ENCODE measurements at places on chromosomes 5 and 9.

- no peak for DNase-seq
Observed at GRCh38 chr9:136903041-136903554, 16.8 kb downstream of the TRAF2 start.

GRCh38 chr5:166349046-166349445, 1942.4 kb upstream of the WWC1 start:
- peak; percentile 56 for DNase-seq

- peak; percentile 28 for DNase-seq
Observed at GRCh38 chr5:172144291-172144815, 43.7 kb downstream of the STK10 start.

GRCh38 chr9:14170973-14171596, 142.9 kb downstream of the NFIB start:
- peak; percentile 33 for DNase-seq

GRCh38 chr5:35195472-35195852, 34.8 kb downstream of the PRLR start:
- DNase-seq: no peak

DNA sequence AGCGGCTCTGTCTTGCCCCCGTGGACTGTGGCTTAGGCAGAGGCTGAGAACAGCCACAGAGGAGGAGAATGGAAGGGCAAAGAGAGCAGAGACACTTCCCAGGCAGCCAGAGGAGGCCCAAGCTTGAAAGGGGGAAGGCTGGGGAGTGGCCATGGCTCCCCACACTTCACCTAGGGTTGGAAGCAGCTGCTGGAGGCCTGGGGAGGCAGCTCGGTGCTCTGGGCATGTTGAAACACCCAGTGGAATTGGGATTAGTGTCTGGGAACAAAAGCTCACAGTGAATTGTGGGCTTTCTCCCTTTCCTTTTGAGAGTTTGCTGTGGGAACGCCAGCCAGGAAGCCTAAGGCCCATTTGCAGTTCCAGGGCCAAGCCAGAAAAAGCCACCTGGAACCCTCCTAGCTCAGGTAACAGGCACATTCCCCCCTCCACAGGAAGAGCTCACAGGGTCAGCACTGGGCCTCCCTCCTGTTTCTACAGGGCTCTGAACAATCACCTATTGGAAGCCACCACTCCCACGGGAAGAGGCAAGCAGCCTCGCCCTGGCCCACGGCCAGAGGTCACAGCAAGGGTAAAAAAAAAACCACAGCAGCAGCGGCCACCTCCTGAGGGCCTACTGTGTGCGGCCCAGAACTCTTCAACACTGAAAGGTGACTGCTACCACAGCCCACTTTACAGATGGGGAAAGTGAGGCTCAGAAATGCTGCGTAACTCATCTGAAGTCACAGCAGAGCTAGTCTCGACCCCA, 20.2 kb downstream of the EEIG1 start:
- no peak for DNase-seq

- no peak for DNase-seq
Observed at GRCh38 chr9:126417043-126417442, 90.4 kb downstream of the MVB12B start.

DNA sequence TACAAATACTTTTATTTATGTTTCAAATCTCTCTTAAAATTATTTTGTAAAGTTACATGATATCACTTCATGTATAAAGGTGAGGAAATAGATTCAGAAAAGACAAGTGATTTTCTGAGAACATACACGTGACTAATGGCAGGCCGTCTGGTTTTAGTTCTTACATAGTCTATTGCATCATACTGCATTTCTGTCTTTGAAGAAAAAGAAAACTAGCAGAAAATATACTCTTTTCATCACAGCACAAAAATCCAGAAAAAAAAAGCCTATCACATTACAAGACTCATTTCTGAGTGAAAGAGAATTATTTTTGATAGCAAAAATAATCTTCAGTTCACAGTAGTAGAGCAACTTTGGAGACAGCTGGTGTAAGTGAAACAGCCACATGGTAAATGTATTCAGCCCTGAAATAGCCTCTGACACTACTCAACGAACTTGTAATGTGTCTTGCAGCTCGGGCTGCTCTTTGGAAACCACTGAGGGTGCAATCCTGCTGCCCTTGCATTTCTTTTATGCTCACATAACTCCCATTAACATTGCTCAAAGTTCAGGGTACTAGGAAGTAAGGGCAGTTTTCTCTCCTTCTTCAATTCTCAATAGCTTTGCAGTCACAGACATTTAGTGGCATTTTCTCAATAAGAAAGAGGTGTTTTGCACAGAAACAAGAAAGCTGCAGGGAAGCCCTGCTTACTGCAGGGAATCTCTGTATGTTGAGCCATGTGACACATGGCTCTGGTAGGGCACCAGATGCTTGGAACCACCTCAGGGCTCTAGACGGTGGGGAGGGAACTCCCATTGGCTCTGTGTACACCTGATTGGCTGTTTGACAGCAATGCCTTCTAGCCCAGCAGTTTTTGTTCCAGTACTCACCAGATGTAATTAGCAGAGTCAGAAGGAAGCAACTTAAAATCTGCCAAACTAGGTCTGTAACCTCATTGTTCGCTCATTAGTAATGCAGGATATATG, 845.3 kb upstream of the PTPRD start:
- DNase-seq: peak; percentile 14

DNA sequence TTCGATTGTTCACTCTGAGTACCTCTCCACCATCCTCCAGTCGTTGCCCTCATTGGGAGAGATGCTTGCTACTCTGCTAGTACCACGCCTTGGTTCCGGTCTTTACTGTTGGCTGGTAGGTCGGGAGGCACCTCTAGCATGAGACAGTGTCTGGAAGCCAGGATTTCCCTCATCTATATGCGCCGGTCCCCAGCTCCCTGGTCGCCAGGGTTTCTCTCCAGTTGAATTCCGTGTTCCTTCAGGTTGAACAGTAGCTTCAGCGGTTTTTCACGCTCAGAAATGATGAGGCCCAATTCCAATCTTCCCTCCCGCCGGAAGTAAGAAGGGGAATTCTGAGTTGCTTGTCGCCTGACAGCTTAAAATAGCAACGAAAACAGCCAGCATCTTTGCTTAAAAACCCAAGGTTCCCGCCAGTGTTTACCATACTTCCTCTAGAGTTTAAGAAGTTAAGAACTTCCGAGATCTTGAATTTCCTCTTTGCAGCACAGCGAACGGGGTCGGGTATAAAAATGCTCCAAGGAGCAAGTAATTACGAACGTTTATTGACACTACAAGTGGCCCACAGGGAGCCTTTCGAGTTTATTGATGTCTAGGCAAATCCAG, 1.3 kb upstream of the ST8SIA4 start:
- no peak for DNase-seq

DNA sequence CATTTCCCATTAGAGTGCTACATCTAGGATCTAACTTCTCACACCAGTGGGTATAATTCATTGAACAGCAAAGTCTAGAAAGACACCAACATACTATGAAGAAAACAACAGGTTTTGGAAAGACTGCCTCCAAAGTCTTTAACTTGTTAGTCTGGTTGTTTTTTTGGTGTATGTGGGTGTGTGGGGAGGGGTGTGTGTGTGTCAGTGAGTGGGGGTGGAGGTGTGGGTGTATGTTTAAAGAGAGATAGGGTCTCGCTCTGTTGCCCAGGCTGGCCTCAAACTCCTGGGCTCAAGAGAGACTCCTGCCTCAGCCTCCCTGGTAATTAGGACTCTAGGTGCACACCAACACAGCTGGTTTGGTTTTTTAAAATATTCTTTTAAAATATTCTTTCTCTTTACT, 59.7 kb downstream of the AP3B1 start:
- DNase-seq: no peak

GRCh38 chr9:90219548-90220118, 423.0 kb downstream of the DIRAS2 start:
- DNase-seq: peak; percentile 1

GRCh38 chr5:109192555-109193281, 217.1 kb downstream of the PJA2 start:
- no peak for DNase-seq

GRCh38 chr5:95822542-95823181, at the start of gene GLRX:
Gene GLRX (minus strand): TSS chr5:95822726. CDS start chr5:95822662, 64 bp downstream.
- peak; percentile 89 for DNase-seq

GRCh38 chr9:134585021-134585561, 56.5 kb upstream of the COL5A1 start:
- DNase-seq: no peak

DNA sequence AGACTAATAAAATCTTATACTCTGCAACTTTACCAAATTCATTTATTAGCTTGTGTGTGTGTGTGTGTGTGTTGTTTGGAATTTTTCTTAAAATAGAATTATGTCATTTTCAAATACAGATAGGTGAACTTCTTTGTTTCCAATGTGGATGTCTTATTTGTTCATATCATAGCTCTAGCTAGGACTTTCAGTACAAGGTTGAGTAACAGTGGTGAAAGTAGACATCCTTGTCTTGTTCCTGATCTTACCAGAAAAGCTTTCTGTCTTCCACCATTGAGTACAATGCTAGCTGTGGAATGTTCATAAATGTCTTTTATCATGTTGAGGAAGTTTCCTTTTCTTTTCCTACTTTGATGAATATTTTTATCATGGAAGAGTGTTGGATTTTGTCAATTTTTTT, 74.8 kb downstream of the CCDC192 start:
- DNase-seq: no peak

DNA sequence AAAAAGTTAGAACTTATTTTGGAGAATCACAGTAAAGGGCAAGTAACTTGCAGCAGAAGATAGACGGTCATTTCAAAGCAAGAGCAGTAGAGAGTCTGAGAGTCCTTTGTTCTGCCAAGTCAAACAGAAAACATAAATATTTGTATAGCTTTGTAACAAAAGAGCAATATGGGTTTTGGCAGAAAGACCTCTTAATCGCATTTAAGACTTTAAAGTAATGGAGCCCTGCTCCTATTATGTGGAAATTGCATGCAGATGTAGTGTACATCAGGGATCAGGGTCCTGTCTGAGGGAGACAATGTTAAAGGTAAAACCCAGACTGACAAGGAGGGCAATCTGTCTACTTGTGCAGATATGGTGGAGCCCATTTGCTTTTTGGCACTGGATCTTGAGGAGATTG, 87.2 kb downstream of the PGM5 start:
- DNase-seq: no peak

- no peak for DNase-seq
Observed at GRCh38 chr5:124139477-124139876, 607.0 kb downstream of the ZNF608 start.

- DNase-seq: no peak
Observed at GRCh38 chr5:34844106-34844505, 5.1 kb downstream of the TTC23L start.

DNA sequence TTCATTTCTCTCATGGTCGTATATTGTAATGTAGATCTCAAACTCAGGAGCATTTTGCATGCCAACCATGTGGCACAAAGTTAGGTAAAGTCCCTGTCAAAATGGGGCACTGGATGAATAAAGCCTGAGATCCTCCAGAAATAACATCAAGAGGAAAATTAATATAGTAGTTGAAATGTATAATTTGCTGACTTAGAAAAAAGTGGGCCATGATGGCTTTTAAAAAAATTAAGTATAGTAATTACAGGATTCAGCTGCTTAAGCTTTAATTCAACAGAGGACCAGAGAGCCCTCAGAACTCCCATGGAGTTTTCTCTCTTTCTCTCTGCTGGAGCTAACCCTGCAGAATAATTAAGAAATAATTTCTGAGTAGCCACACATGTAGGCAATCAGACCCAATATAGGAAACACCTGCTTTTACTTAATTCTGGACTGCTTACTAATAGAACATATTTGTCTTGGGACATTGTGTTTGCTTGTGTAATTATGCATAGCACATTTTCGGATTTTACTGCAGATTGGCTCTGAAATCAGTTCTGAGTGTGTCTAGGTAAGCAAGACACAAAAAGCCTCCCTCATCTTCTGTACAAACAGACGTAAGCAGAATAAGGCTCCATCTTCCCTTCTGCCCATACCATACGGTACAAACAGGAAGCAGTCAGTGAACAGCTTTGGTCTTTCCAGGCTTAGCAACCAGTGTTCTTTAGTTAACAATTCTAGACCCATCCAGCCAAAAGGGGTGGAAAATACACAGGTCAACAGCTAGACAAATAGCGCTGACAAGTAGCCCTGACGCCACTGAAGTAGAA, 26.5 kb upstream of the PCSK1 start:
- no peak for DNase-seq

DNA sequence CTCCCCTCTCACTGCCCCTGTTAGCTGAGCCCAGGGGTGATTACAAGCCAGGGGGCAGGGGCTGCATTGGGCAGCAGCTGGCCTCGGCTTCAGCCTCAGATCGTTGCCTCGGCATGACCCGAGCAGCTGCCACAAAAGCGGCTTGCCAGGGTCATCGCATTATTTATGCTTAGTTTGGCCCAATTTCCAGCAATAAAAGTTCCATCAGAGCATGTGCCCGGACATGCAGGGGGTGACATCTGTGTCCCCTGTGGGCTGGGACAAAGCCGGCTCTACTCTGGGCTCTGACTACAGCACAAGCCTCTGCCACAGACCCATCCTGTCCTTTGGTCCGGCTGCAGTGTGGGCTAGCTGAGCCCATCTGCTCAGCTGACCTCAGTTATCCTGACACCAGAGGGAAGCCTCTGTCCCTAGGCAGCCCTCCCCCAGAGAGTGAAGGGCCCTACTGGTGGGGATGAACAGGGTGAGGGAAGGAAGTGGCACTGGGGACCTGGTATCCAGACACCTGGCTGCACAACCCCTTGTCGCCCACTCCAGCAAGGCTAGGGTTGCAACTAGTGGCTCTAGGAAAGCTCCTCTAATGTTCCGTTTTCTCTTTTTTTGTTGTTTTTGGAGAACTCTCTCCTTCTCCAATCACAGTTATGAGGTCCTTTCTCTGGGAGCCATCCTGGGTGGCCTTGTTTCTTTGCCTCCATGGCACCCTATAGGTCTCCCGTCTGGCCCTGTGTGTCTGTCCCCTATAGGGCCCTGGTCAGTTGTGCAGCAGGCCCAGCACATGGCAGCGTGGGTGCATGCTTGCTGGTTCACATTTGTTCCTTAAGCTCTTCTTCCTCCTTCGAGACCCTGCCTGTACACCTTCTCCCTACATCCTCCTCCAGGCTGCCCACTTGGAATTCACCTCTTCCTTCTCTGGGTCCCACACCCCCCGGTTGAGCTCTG, 13.3 kb upstream of the GADD45G start:
- no peak for DNase-seq

DNA sequence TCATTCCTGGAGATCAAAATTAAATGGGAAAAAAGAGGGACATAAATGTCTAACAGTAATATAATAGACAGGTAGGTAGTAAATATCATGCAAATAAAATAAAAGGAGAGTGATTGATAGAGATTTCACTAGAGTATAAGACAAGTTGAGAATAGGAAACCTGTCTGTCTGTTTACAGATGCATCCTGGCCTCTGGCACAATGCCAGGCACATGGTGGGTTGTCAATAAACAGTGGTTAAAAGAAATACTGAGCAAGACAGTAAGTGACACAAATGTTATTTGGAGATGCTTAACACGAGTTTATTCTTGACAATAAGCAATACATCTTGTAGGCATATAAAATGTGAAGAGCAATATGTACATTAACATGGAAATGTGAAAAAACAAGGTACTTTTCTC, 33.3 kb downstream of the RICTOR start:
- DNase-seq: no peak

- no peak for DNase-seq
Observed at GRCh38 chr5:149931992-149932436, 12.6 kb downstream of the PDE6A start.

DNA sequence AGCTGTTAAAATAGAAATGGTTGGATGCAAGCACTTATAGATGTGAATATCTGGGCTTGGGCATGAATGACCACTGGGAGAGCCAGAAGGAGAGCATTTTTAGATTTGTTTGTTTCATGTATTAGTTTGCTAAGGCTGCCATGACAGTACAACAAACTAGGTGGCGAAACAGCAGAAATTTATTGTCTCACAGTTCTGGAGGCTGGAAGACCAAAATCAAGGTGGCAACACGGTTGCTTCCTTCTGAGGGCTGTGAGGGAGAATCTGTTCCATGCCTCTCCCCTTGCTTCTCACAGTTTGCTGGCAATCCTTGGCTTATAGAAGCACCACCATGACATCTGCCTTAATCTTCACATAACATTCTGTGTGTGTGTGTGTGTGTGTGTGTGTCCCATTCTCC, 20.2 kb upstream of the CDC23 start:
- DNase-seq: no peak
